SJSA1 (cell line): ENCODE measurements at places on chromosomes 1 and 21. TPM values are rescaled to one million over a fixed set of nuclear protein-coding genes. Genes with fewer than 3 reads are reported as not detected.
A peak's percentile ranks its signal among the peaks of the same experiment; 100 is the strongest.

GRCh38 chr1:25821630-25822091 lies 1.9 kb downstream of the MTFR1L start:
- no peak for DNase-seq

DNA sequence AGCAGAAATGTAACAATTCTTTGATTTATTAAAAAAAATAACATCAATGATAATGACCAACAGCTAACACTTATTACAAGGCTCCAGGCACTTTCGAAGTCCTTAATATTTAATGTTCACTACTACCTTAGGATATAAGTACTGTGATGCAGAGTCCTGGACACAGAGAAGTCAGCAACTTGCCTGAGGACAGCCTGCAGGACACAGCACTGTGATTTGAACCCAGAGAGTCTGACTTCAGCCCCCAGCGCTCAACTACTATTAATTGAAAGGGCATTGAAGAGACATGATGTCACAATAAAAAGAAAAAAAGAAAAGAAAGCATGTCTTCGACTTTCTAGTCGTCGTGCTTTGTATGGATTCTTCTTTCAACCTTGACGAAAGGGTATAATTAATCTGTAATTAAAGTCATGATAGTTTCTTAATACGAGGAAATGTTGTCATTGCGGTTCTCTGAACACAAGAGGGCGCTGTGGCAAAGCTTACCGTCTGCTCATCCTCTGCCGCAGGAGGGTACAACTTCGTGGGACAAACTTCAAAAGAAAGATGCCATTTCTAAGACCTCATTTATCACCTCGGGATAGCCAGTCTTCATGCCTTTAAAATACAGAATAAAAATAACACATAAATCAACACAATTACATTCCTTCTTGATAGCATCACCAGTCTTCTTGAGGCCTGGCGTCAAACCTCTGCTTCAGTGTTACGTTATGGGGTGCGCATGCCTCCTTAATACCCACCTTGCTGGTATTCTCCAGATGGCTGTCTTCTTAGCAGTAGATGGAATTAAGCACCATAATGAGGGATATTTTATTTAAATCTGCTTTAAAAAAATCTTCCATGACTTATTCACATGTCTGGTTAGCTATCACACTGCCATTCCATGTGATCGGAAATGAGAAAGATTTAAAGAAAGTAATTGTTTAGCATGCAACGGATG lies 240.1 kb downstream of the DISC1 start:
- DNase-seq = peak; percentile 69

DNA sequence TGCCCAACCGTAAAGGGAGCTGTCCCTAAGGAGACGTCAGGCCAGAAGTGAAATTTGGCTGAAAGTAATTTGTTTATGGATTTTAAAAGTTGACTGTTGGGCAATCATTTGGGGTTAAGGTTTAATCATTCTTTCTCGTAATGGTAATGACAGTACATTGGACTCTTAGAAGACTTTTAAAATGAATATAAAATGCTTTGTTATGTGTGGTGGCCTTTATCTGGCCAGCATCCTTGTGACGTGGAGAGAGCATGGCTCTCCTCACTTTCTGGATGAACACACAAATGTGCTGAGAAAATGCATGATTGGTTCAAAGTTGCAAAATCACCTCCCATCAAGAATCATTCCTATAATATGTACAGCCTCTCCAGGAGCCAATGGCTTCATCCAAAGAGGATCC lies 160.2 kb downstream of the DHRS3 start:
- DNase-seq = no peak

- DNase-seq = peak; percentile 91
These were observed 42.5 kb downstream of the NEK2 start for GRCh38 chr1:211632808-211633523.

DNA sequence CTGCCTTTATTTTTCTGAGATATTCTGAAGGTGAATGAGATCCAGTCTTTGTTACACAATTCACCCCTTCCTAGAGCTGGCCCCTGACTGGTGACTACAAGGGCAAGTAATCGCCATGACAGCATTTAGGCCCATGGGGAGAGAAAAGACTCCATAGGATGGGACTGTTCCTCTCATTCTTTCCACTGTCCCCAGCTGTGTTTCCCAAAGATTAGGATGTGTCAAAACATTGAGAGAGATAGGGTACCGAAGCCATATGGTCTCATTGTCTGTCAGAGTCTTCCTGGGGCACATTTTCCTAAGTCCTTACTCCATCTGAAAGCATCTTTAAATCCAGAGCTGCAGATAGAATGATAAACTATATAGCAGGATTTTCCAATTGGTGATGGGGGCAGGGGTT lies 423.5 kb downstream of the OMA1 start:
- DNase-seq = no peak

DNA sequence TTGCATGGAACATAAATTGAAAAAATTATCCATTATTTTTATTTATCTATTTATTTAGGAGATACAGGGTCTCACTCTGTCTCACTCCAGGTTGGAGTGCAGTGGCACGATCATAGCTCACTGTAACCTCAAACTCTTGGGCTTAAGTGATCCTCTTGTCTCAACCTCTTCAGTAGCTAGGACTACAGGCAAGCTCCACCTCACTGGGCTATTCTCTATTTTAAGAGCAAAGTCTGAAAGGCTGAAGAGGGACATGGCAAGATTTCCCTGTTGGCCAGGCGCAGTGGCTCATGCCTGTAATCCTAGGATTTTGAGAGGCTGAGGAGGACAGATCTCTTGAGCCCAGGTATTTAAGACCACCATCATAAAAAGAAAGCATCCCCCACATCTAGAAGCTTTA lies 14.0 kb upstream of the RC3H1 start:
- DNase-seq = no peak

- no peak for DNase-seq
These were observed 108.6 kb upstream of the COP1 start for GRCh38 chr1:176315519-176316220.

- DNase-seq = no peak
These were observed 35.5 kb downstream of the PLA2G4A start for GRCh38 chr1:186864296-186864695.

DNA sequence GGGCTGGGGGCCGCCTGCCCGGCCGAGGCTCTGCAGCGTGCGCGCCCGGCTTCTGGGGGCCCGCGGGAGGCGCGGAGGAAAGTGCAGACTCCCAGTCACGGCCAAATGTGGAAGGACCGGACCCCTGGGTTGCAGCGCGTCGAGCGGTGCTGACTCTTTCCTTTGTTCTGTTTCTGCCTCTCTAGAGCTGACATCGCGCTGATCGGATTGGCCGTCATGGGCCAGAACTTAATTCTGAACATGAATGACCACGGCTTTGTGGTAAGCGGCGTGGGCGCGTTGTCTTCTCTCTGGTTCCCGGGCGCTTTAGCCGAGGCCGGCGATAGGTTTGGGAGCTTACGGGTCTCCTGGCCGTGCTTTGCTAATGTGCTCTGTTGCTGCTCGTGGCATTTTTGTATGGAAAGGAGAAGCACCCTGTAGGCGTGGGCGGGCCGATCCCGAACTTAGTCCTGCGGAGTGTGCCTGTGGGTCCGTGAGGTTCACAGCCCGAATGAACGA lies 629 bp downstream of the PGD start:
- peak; percentile 51 for DNase-seq

DNA sequence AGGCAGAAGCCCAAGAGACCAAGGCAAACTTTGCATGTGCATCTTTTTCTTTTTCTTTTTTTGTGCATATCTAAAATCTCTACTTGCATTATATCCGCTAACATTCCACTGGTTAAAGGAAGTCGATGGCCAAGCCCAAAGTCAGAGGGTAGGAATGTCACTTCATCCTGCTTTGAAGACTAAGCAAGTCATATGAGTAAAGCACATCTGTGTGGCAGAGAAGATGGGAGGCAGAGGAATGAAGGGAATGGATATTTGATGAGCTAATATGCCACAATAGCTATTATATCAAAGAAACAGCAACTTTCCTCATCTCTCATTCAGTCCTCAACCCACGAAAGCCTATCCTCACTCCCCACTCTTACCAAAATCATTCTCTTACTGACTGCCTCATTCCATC lies 59.3 kb downstream of the RNF220 start:
- no peak for DNase-seq

- DNase-seq = no peak
These were observed 14.7 kb upstream of the TRAF3IP3 start for GRCh38 chr1:209741193-209741592.

DNA sequence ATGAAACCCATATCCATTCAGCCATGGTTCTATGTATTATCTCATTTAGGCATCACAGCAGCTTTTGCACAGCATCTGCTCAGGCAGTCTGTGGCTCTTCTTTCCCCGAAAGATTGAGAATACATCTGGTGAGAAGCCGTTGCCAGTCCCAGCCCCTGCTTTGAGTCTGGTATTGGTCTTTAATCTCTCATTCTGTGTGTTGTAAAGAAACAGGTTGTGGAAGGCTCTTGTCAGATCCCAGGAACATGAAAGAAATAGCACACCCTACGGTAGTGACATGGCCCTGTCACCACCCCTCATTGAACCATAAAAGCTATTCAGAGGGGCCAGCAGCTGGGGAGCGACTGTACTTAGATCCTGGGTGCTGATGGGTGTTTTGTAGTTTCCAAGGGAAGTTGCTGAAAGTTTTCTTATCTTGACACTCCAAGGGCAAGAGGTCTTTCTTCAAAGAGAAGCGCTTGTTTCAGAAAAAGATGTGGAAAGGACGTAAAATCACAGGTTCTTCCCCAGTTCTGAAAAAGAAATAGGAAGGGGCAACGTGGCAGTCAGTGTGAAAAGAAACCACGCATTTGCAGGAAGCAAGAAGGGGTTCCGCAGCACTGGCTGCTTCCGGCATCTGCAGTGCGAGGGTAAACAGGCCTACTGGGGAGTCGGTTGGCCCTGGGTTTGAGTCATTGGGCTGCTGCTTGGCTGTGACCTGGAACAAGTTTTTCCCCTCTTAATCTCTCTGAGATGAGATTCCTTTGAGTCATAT lies 145.0 kb downstream of the DHRS3 start:
- no peak for DNase-seq

DNA sequence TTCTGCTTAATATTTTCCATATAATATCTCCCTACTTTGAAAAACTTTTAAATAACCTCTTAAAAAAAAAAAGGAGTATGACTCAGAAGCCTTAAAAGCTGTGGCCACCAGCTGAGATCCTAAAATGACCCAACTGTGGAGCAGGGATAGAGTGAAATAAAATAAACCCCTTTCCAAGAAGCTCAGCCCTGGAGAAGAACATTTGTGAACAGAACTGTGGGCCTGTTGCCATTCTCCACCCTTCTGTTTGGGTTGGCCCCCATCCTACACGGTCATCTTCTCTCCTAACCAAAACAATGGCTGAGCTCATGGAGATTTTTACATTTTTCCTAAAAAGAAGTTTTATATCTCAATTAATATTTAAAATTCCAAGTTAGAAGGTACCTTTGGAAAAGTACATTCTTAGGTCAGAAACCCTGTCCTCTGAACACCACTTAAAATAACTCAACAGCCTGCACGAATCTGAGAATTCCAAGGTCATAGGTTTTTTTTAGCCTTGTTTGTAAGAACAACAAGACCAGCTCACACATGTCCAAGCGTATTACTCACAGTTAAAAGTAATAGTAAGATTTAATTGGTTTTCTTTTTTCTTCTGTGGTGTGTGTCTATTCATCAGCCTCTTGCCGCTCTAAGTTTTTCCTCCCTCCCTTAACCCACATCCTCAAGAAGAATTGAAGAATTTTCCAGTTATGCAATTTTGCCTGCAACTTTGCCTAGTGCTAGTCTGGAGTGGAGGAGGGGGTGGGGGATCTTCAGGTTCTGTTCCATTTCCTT lies 107.7 kb upstream of the ERRFI1 start:
- DNase-seq = peak; percentile 64

- no peak for DNase-seq
These were observed 14.8 kb downstream of the TNFRSF1B start for GRCh38 chr1:12181568-12181967.

- no peak for DNase-seq
These were observed 16.9 kb upstream of the ECE1 start for GRCh38 chr1:21307210-21307609.

DNA sequence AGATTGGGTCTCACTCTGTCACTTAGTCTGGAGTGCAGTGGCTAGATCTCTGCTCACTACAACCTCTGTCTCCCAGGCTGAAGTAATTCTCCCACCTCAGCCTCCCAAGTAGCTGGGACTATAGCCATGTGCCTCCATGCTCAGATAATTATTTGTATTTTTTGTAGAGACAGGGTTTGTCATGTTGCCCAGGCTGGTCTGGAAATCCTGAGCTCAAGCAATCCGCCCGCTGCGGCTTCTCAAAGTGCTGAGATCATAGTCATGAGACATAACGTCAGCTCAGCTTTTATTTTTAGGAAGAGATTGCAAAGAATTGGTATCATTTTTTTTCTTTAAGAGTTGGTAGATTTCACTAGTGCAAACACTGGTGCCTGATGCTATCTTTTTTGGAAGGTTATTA lies 244.9 kb downstream of the DSCAM start:
- no peak for DNase-seq

DNA sequence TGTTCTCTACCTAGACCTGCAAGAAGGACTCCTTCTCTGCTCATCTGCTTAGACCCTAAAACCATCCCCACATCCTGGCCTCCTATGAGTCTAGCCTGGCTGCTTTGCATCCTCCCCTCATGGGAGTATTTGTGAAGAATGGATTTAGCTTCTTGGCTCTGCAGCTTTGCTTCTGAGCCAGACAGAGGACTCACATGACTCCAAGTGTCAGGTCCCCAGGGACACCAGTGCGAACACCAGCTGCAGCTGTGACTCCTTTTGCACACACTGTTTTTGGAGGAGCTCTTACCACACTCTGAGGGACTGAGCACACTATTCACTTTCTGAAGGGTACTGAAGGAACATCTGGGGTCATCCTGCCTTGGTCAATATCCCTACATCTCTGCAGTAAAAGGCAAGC lies 131.8 kb upstream of the SGIP1 start:
- DNase-seq = no peak

GRCh38 chr1:26169198-26169554 lies 413 bp upstream of the C1orf232 start:
- DNase-seq = no peak

DNA sequence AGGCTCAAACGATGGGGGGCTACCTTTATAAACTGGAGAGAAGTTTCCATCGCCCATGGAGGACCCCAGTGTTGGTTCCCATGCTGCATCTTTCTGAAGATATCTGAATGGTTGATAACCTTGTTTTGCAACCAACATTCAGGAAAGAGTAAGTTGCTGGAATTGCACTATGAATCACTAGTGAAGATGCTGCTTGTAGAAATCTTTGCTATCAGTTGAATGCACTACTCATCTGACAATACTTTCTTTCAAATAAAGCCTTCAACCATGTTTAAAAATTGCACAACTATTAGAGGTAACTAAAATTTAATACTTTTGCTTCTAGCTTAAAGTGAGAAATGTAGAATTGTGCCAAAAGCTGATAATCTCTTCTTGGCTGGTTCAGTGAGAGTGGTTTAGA lies 86.8 kb upstream of the HIVEP3 start:
- no peak for DNase-seq

DNA sequence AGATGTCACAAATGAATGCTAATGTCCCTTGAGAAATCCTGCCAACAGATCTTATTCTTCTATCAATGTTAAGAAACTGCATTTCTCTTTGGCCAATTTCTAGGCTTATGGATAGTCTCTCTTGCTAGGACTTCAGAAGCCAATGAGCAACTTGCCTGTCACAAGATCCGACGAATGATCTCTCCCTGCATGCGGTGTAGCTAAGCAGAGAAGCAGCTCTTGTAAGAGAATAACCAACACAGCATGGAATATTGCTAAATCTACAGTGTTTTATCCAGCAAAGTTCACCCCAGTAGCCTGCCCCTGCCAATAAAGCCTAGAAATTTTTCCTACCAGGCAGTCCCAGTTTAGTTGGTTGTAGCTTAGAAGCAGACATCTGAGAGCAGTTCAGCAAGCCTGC lies 2.1 kb upstream of the SLC44A5 start:
- DNase-seq = no peak

The FAM151A gene
- not detected in 2 replicates for total RNA-seq

The CELA2A gene
- not detected in 2 replicates for total RNA-seq

The AVPR1B gene
- not detected in 2 replicates for total RNA-seq

The SNAP47 gene
- total RNA-seq = 43.3 and 51.2 TPM in 2 replicates

The PTPRU gene
- total RNA-seq = 12.1 and 16.8 TPM in 2 replicates

The FRRS1 gene
- 4.0 and 11.4 TPM in 2 replicates for total RNA-seq
